ENCODE measurements at places on chromosomes 12 and 14.
A peak's percentile ranks its signal among the peaks of the same experiment; 100 is the strongest.

DNA sequence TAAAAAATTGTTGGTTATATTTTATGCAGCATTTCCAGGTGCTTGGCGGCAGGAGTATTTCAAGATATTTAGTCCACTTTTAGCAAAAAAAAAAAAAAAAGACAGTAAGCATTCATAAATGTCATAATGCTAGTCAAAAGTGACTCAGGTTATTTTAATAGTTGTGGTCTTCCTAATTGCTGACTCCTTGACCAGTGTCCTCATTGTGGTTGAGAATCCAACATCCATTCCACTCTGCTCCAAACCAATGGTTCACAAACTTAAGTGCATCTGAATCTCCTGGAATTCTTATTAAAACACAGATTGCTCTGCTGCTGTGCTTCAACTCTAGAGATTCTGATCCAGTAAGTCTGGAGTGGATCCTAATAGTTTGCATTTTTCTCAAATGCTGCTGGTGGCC, 71.4 kb downstream of the AKAP6 start:
- no peak for DNase-seq

GRCh38 chr14:80664576-80664975, 277.0 kb downstream of the CEP128 start:
- no peak for DNase-seq

DNA sequence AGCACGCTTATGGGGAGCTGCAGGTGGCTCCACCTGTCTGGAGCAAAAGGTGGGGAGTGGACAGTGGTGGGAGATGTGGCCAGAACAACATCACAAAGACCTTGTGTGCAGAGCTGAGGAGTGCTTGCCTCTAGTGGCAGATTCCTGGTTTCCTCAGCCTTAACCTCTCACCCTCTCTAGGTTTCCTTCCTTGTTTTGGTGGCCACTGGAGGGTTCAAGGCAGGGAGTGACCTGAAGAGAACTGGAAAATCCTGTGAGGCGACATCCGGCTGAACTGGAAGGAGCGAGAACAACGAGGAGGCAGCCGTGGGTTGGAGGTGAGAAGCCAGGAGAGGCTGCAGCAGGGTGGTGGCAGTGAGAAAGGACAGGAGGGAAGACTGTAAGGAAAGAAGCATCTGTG, 6.3 kb upstream of the FLVCR2 start:
- peak; percentile 24 for DNase-seq

DNA sequence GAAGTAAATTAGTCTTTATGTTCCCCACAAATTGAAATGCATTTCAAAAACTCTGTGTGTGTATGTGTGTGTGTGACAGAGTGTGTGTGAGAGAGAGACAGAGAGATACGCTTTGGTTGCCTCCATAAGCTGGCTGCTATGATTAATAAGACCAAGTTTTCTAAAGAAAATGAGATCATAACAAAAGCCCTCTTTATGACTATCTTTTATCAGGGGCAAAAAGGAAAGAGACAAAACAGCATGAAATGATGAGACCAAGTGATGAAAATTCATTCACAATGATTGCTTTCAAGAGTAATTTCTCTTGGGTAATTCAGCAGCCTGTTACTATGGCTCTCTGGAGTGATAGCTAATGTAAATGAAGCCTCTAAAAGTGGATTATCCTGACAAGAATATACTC, 277.6 kb upstream of the PLEKHG7 start:
- no peak for DNase-seq

DNA sequence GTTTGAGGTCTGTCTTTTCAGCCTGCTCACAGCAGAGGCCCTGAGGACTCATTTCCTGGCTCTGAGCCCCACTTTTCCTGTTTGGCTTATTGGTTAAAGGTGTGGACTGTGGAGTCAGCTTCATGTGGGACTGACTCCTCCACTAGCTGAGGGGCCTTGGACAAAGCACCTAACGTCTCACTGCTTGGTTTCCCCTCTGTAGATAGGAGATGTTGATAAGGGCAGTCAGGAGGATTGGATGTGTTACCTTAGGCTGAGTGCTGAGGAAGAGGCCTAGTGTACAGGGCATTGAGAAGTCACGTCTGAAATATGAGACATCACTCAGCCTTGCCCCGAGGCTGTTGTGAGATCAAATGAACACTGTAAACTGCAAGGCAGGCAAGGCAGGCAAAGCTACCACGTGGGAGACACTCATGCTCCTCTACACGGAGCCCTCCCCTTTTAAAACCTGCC, 27.1 kb upstream of the TCL1A start:
- no peak for DNase-seq

Data from inflammatory macrophage treated with lipopolysaccharide for 1 hour (primary cell).